ENCODE measurements at places on chromosomes 5 and 9.

DNA sequence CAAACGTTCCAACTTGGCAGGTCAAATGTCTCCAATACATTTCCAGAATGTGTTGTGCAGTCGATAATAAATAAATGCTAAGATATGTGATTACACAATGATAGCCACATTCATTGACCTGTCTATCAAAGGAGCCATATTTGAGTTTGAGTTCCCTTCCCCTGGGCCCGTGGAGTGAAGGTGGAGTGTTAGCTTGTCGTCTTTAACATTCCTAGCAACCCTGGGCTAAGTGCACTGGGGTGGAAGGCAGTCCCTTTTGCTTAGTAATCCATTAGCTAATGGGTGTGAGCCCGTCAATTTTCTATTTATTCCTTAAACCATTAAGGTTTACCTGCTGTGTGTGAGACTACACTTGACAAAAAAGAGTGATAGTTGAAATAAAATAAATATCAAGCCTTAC is 415.2 kb downstream of the EBF1 start:
- no peak for DNase-seq

- no peak for DNase-seq
Observed at GRCh38 chr9:27519466-27520465, 4.3 kb upstream of the IFNK start.

GRCh38 chr9:5269249-5269715 is 35.2 kb downstream of the RLN2 start:
- no peak for DNase-seq

- no peak for DNase-seq
Observed at GRCh38 chr5:73218552-73219171, 45.7 kb downstream of the TMEM174 start.

GRCh38 chr9:79461712-79462111 is 110.1 kb upstream of the TLE4 start:
- no peak for DNase-seq

DNA sequence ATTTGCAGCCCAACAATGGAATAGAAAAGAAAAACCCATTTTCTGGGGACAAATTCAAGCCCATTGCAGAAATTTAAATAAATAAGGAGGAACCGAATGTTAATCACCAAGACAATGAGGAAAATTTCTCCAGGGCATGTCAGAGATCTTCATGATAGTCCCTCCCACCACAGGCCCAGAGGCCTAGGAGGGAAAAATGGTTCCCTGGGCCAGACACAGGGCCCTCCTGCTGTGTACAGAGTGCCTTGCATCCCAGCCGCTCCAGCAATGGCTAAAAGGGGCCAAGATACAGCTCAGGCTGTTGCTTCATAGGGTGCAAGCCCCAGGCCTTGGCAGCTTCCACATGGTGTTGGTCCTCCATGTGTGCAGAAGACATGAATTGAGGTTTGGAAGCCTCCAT is 73.4 kb upstream of the FOXE1 start:
- no peak for DNase-seq

DNA sequence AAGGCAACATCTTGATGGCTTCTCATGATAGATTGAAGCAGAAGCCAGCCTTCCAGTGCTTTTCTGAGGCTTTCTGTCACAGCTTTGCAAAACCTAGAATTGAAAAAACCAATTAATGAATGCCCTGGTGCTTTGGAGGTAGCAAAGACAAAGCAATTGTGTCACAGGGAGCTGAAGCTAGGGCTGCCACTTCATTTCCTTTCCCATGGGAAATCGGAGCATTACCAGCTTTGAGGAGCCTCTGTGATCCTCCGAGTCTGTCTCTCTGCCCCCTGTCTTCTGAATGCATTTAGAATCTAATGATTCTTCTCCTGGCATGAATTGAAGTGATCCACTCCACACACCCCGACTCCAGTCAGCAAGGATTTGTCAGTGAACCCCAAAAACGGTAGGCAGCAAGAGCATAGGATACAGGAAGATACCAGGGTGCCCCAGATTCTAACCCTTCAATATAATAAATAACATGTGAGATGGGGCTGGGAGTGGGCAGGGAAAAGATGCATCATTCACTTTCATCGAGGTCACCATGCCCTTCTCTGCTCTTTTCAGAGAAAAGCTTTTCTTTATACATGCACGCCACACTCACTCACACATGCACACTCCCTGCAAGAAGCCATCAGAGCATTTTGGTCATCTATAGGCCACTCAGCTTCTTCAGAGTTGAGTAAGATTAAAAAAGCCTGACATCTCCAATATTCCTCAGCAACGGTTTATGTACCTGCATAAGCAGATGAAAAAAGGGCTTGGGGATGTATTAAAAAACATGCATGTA is 247.7 kb upstream of the ZNF462 start:
- DNase-seq: no peak

GRCh38 chr5:83856881-83857280 is 136.2 kb upstream of the HAPLN1 start:
- DNase-seq: no peak

- DNase-seq: no peak
Observed at GRCh38 chr5:36178524-36178890, 26.6 kb downstream of the SKP2 start.

GRCh38 chr9:136117916-136118319 is 757 bp downstream of the TMEM250 start:
- DNase-seq: no peak

- DNase-seq: no peak
Observed at GRCh38 chr5:6567835-6568234, 65.0 kb downstream of the NSUN2 start.

GRCh38 chr5:83095957-83096539 is 18.7 kb downstream of the XRCC4 start:
- DNase-seq: no peak

GRCh38 chr5:53643445-53643844 is 83.0 kb downstream of the NDUFS4 start:
- DNase-seq: no peak

GRCh38 chr5:37015795-37016666 is 139.5 kb downstream of the NIPBL start:
- DNase-seq: no peak

- no peak for DNase-seq
Observed at GRCh38 chr5:135891791-135892190, 3.9 kb downstream of the IL9 start.

GRCh38 chr5:136409000-136409399 is 43.7 kb upstream of the TRPC7 start:
- DNase-seq: no peak

GRCh38 chr5:77152441-77152840 is 58.0 kb upstream of the PDE8B start:
- no peak for DNase-seq

GRCh38 chr9:87213948-87214347 is 266.6 kb upstream of the GAS1 start:
- no peak for DNase-seq

DNA sequence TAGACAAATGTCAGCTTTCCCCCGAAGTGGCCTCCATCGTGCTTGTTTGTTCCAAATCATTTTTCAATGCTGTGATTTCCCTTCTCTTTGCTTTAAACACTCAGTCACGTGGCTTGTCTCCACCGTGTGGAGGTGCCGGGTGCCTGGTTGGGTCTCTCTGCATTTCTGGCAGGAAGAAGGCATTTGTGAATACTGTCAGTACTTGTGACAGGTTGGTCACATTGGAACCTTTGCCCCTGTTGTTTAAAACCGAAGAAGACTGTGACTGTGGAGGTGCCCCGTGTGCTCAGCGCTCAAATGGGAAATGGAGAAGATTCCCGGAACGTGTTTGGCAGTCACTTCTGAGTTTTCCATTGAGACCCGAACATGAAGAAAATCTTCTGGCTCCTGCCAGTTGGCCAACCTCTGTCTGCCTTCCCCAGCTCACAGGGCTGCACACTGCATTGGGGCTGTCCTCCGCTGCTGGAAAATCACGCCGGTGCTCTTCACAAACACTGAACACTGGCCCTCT is 74.6 kb downstream of the LMNB1 start:
- no peak for DNase-seq

DNA sequence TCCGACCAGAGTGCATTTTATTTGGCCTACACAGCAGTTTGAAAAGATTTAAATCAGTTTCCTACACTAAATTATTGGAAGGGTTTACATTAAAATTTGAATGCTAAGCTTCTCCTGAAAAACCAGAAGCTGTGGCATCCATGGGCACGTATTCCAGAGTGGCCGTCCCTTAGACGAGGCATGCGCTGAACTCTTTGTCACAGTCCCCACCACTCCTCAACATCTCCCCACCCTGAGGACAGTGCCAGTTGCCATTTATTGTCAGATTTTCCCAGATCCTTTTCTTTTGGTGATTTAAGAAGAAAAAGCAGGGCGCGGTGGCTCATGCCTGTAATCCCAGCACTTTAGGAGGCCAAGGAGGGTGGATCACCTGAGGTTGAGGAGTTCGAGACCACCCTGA is 39.9 kb upstream of the UNC5A start:
- DNase-seq: no peak

- DNase-seq: no peak
Observed at GRCh38 chr9:18250053-18250452, 223.9 kb upstream of the ADAMTSL1 start.

DNA sequence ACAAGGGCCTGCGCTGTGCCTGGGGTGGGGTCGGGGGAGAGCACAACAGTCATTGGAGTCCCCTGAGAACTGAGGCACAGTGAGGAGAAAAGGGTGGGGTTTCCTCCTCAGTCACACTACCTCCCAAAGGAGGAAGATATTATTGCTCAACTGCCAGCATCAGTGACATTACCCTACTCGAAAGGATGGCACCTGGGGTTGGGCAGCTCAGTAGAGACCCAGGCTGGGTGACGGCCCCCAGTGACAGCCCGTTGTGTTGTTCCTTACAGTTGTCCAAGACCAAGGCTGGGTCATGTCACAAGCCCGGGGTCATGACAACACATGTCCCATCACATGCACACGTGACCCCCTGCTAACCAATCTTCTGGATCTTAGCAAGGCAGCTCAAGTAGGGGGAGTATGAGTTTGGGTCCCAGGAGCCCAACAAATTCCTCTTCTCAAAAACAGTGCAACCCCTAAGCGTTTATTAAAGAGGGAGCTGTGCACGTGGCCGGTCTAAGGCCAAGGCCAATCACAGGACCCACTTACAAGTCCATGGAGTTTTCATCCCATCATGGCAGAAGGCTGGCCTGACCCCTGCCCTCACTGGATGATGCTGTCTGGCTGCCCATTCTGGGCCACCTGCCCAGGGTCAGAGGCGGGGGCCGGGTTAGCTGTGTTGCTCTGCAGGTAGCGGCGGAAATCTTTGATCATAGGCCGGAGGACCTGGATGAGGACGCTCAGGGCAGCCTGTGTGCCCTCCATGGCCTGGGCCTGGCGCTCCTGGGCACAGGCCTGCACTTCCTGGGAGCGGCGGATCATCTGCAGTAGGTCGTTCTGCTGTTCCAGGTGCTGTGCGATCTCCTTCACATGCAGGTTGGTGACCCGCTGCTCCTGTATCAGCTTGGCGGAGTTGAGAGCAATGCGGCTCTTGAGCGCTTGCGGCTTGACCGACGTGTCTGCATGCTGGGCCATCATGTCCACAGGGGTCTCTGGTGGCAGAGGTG is 4.0 kb downstream of the NAIF1 start:
- DNase-seq: no peak

DNA sequence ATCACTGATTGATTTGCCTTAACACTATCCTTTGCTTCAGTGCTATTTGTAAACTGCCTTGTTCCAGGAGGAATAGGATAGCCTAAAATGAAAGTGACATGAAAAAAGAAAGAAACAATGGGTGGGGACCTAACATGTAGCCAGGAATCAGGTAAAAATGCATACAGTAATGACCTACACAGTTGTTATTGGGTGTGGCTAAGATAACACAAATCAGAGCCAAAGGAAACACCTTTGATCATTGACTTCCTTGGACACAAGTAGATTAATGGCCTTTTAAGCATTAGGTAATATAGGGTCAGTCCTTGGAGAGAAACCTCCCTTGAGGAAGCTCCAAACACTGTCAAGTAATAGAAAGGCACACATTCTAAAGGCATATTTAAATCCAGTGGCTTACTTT is 220.4 kb downstream of the TRPM3 start:
- DNase-seq: no peak
